ENCODE measurements at places on chromosomes 1 and 21.

- no peak for DNase-seq
Observed at GRCh38 chr1:93574991-93575390, 106.6 kb downstream of the BCAR3 start.

DNA sequence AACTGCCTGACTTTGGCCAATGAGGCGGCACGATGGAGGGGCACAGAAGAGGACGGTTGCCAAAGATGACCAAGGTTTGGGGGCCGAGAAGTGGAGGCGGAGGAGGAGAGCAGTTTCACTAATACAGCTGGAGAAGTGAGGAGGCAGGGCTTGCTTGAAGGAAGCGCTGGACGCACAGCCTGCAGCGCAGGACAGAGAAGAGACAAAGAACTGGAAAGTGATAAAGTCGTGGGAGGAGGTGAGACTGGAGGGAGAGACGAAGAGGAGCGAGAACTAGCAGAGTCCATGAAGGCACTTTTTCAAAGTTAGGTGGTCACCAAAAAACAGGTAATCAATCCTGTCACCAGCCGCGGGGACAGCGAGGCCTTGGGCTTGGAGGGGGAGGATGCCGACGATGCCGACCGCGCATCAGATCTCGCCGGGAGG lies 771 bp downstream of the PACC1 start:
- no peak for DNase-seq

DNA sequence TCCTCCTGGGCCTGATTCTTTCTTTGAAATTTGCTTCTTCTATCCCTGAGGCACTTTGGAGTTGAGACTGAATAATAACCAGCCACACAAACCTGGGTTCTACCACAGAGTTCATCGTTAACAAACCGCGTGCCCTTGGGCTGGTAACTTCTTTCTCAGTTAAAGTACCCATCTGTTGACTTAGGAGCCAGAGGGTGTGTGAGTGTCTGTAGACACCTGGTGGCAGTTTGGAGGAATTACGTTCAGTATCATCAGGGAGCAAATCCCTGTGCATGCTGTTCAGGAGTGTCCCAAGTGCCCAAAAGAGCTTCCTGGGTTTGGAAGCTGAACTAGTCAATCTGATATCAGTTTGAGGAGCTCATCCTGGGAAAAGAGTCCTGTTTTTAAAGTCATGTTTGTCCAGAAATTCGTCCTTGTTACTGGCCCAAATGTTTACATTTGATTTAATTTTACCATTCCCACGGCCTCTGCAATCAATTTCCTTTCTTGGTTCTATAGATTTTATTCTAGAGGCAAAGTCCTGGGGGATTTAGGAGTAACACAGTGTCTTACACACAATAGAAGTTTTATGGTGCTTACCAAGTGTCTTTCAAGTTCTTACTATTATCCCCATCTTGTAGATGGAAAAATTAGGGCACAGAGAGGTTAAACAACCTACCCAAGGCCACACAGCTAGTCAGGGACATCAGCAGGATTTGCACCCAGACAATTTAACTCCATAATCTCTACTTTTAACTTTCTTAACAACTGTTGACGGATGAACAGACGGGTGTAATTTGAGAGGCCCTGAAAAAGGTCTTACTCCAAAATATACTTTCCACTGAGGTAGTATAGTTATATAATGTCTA lies 26.7 kb upstream of the RPTN start:
- DNase-seq: no peak

DNA sequence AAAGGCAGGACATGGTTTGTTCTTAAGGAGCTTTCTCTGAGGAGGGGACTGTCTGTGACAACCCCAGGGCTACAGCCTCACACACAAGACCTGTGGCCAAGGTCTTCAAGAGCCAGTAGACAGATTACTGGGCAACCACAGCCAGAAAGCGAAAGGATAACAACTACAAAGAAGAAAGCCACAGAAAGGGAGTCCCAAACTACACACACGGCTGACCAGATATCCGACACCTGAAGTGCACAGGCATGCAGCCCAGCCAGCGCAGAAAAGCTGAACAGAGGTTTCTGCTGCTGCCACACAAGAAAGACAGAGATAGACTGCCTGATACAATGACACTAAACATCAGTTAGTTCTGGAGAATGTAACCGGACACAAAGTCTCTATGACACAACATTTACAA lies 21.4 kb upstream of the NADK start:
- DNase-seq: no peak

- no peak for DNase-seq
Observed at GRCh38 chr1:23356471-23357137, 12.5 kb upstream of the HNRNPR start.

GRCh38 chr1:240362826-240363225 lies 249.1 kb downstream of the GREM2 start:
- DNase-seq: no peak

- no peak for DNase-seq
Observed at GRCh38 chr1:97603776-97604175, 317.1 kb downstream of the DPYD start.

DNA sequence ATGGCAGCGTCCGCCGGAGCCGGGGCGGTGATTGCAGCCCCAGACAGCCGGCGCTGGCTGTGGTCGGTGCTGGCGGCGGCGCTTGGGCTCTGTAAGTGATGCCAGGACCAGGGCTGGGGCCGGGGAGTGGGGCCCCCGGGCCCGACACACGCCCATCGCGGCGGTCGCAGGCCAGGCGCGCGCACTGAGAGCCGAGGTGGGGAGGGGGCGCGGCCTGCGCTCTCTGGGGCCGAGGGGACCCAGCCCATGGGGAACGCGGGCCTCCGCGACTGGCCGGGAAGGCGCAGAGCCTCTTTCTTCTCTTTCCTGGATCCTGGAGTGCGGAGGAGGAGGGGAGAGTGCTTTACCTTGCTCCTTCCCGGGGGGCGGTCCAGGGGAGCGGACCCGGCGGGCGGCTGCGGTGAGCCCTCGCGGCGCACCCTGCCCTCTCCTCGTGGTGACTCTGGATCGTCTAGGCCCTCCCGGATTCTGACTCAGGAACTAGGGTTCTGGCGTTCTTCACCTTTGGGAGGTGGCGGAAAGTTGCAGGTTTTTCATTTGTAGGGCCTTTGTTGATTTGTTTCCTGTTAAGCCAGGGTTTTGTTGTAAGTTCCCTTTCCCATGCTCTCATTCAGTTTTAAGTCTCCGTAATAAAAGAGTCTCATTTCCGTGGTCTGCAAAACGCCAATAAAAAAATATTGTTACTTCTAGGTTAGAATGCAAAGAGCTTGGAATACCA lies 529 bp downstream of the MPZL1 start:
- no peak for DNase-seq

DNA sequence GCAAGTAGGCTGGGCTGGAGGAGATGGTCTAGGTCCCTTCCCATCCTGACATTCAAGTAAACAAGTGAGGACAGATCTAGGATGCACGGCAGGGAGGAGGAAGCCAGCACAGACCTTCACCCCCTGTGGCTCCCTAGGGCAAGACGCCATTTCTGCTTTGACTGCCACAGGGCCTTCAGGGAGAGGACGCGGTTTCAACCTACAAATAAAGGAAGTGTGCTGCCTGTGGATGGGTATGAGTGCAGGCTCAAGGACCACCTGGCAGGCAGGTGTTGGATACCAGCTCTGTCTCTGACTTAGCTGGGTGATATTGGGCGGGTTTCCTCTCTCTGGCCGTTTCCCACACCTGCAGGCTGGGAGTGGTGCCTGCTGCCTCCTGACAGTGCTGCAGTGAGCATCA lies 16.2 kb downstream of the SLC2A1 start:
- no peak for DNase-seq

DNA sequence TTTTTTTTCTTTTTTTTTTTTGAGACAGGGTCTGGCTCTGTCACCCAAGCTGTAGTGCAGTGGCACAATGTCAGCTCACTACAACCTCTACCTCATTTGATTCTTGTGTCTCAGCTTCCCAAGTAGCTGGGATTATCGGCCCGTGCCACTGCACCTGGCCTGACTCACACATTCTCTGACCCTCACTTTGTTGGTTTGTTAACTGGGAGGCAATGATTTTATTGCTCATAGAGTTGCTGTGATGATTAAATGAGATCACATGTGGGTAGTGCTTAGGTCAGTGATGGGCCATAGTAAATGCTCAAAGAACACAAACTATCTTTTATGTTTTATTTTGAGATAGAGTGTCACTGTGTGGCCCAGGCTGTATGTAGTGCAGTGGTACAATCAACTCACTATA lies 47.3 kb upstream of the SSBP3 start:
- no peak for DNase-seq

- no peak for DNase-seq
Observed at GRCh38 chr21:16838331-16838730, 674.5 kb upstream of the CXADR start.

DNA sequence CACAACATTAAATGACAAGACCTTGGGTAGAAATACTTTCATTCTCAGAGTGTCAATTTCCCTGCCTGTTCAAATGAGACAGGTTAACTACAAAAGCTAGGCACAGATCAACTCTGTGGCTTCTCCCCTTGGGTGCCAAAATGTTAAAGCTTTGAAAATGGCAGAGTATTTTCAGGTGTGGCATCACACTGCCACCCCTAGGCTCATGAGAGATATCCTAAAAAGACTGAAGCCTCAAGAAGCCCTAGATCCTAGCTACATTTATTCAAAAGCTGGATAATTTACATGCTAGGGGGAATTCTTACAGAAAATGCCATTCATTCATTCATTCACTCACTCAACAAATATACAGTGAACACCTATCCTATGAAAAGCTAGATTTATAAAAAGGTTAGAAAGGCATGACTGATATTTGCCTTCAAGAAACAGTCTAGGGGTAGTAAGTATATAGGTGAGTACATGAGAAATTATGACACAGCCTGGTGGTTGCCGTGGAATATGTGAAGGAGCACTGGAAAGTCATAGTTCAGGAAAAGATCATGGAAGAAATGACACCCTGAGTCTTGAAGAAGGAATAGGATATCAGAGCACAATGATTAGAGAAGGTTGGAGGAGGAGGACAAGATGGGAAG lies 15.9 kb upstream of the RAB4A start:
- DNase-seq: no peak

- no peak for DNase-seq
Observed at GRCh38 chr1:199684686-199685273, 342.7 kb upstream of the NR5A2 start.

DNA sequence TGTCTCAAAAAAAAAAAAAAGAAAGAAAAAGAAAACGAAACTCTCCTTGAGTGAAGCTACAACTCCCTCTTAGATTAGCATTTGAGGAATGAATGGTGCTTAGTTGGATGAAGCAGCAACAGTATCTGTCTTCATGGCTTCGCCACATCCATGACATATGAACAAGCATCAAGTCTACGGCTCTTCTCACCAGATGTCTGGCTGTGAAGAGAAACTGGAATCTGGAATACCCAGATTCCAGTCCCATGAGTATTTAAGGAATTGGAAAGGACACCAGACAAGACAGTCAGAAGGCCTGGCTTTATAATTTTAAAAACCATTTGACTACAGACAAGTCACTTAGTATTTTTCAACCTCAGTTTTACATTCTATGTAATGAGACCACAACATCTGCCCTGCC lies 38.0 kb upstream of the TADA1 start:
- no peak for DNase-seq

DNA sequence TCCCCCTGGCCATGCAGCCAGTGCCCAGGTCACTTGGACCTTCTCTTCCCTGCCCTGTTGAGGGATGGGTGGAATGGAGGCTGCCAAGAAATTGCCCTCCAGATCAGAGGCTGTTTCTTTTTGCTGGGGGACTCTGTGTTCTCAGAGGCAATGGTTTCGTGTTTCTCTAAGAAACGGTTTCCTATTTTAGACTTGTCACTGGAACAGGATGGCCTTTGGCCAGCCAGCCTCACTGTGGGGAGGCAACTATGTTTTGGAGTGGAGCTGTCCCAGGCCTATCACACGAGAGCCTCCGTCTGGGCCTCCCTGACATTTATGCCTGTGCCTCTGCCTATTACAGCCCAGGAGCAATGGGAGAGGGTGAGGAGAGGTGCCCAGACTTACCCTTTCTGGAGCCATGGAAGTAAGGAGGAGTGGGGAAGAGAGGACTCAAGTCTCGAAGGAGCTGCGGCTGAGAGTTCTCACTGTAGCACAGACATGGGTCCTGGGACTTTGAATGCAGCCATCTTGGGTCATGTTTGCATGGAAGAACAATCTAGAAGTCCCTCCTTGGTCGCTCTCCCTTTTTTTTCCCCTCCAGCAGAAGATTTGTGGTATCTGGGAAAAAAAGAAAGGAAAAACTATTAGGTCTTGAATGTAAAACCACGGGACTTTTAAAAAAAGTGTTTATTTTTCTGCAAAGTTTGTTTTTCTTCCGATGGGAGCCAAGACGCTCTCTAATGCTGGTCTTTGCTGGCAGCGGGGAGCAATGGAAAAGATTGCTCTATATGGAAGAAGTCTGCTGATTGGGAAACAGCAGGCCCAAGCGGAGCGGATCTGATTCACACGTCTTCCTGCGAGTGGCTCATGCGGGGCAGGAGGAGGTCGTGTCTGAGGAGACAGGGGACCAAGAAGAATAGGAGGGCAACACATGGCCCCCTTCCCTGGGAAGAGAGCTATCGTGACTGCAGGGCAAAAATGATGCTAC lies 219.2 kb downstream of the FOXD2 start:
- DNase-seq: no peak

DNA sequence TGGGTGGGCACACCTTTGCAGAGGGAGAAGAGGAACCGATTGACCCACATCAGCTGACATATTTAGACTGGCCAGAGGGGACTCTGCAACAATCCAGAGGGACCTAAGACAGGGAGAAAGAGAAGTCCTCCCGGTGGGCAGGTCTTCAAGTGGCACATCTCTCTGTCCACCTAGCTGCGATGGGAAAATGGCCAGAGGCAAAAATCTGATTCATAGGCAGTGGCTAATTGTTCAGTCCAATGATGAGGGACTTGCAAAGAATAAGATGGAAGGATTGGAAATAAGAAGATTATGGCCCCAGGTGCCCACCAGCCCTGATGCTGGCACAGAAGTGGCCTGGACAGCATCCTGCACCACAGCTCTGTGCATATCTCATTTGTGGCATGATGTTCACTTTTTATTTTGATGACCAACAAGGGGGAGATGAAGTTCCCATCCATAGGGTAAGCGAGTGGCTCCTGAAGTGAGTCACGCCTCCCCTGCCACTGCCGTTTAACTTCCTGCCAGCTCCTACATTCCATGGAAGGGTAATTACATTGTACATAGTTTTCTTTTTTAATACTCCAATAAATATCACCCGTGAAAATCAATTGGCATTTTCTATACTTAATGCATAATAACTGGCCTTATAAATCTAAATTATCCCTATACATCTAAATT lies 659.6 kb downstream of the MATN1 start:
- no peak for DNase-seq

GRCh38 chr1:204409123-204409522 lies 2.5 kb downstream of the PPP1R15B start:
- no peak for DNase-seq

DNA sequence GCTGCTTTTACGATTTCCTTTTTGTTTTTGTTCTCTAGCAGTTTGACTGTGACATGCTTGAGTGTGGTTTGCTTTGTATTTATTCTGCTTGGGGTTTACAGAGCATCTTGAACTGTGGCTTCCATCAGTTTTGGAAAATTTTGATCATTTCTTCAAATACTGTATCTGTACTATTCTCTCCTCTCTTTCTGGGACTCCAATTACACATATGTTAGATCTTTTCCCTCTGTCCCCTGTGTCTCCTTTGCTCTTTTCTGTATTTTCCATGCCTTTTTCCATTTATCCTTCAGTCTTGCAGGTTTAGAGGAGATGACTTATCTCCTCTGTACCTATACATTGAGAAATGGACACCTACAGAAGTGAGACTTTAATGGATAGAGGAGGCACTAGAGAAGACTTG lies 31.7 kb downstream of the COQ8A start:
- no peak for DNase-seq

Data from activated CD8-positive, alpha-beta memory T cell treated with anti-CD3 and anti-CD28 coated beads for 4 hours (primary cell).